A549 treated with GW870086 at 1 μM for 4 hours (cell line): ENCODE measurements at places on chromosomes 4 and X. TPM values are rescaled to one million over a fixed set of nuclear protein-coding genes. Genes with fewer than 3 reads are reported as not detected.

Gene LDB2
- not detected in 5 replicates for total RNA-seq

Gene BEX3
- total RNA-seq: 230 to 272 TPM (median 244 TPM) in 5 replicates

Gene STS
- 1.5 to 2.1 TPM (median 2.0 TPM) in 5 replicates for total RNA-seq

Gene NHS
- total RNA-seq: 1.7 to 3.2 TPM (median 2.4 TPM) in 5 replicates

Gene DOK7
- total RNA-seq: 0.27 to 1.1 TPM (median 0.44 TPM) in 5 replicates

Gene LGI2
- 0.06 to 0.25 TPM (median 0.10 TPM) in 5 replicates for total RNA-seq

Gene PHKA1
- 22.3 to 28.5 TPM (median 25.2 TPM) in 5 replicates for total RNA-seq

Gene PPP1R2C
- not detected in 5 replicates for total RNA-seq

Gene AFF1
- 7.4 to 12.2 TPM (median 11.5 TPM) in 5 replicates for total RNA-seq

Gene UGT2B15
- total RNA-seq: 0.06 to 0.17 TPM (median 0.09 TPM) in 3 of 5 replicates, not detected in the others

Gene GPR82
- total RNA-seq: not detected in 5 replicates

Gene ANK2
- 0.72 to 1.2 TPM (median 0.82 TPM) in 5 replicates for total RNA-seq

Gene CXCL8
- 6.7 to 11.2 TPM (median 8.1 TPM) in 5 replicates for total RNA-seq

Gene USP9X
- total RNA-seq: 26.7 to 31.0 TPM (median 29.9 TPM) in 5 replicates

Gene CXCL1
- 8.2 to 9.5 TPM (median 9.2 TPM) in 5 replicates for total RNA-seq

Gene PABPC5
- total RNA-seq: 0.08 TPM in 1 of 5 replicates, not detected in the others

Gene TRO
- total RNA-seq: 0.56 to 1.2 TPM (median 0.70 TPM) in 5 replicates

Gene DKK2
- not detected in 5 replicates for total RNA-seq

Gene ATP2B3
- total RNA-seq: 0.07 to 0.23 TPM (median 0.15 TPM) in 5 replicates

Gene CDKL5
- 2.3 to 5.7 TPM (median 5.1 TPM) in 5 replicates for total RNA-seq

Gene AFM
- total RNA-seq: not detected in 5 replicates

Gene ARR3
- total RNA-seq: not detected in 5 replicates

Gene TMEM255A
- total RNA-seq: 0.27 to 0.49 TPM (median 0.42 TPM) in 5 replicates

Gene PPBP
- 0.38 to 0.45 TPM in 2 of 5 replicates, not detected in the others for total RNA-seq

Gene ZNF711
- 0.53 to 1.0 TPM (median 0.80 TPM) in 5 replicates for total RNA-seq

Gene LDOC1
- 77.1 to 95.4 TPM (median 92.9 TPM) in 5 replicates for total RNA-seq

Gene AR
- total RNA-seq: 2.7 to 3.3 TPM (median 2.9 TPM) in 5 replicates

Gene CNOT6L
- 6.6 to 10.5 TPM (median 8.9 TPM) in 5 replicates for total RNA-seq

Gene FGF5
- 0.15 to 0.38 TPM (median 0.34 TPM) in 5 replicates for total RNA-seq

Gene ABLIM2
- total RNA-seq: 3.3 to 5.4 TPM (median 5.0 TPM) in 5 replicates

Gene TNIP3
- total RNA-seq: 0.16 to 0.50 TPM (median 0.45 TPM) in 4 of 5 replicates, not detected in the other

Gene SPIN3
- total RNA-seq: 5.2 to 7.1 TPM (median 6.2 TPM) in 5 replicates

Gene PAGE2B
- total RNA-seq: not detected in 5 replicates

Gene GEMIN8
- total RNA-seq: 7.5 to 12.2 TPM (median 10.2 TPM) in 5 replicates

Gene GDI1
- total RNA-seq: 89.4 to 105 TPM (median 103 TPM) in 5 replicates

Gene LPAR4
- total RNA-seq: not detected in 5 replicates

Gene AWAT2
- total RNA-seq: not detected in 5 replicates

Gene CXCL13
- not detected in 5 replicates for total RNA-seq

Gene GASK1B
- 0.26 to 0.67 TPM (median 0.34 TPM) in 5 replicates for total RNA-seq

Gene DGAT2L6
- not detected in 5 replicates for total RNA-seq

Gene FAM241A
- 0.54 to 0.91 TPM (median 0.90 TPM) in 5 replicates for total RNA-seq

Gene MID1
- total RNA-seq: 24.8 to 43.0 TPM (median 39.0 TPM) in 5 replicates

Gene STBD1
- 9.5 to 11.5 TPM (median 10.1 TPM) in 5 replicates for total RNA-seq

Gene CSN1S1
- not detected in 5 replicates for total RNA-seq

Gene AKAP4
- total RNA-seq: not detected in 5 replicates

Gene SLC26A1
- 0.14 to 0.27 TPM (median 0.23 TPM) in 5 replicates for total RNA-seq

Gene MAGEC2
- not detected in 5 replicates for total RNA-seq

Gene COL4A5
- total RNA-seq: 7.9 to 14.7 TPM (median 11.9 TPM) in 5 replicates

Gene RNF175
- not detected in 5 replicates for total RNA-seq

Gene POU4F2
- total RNA-seq: not detected in 5 replicates

Gene SPIN2A
- 0.11 to 0.22 TPM (median 0.13 TPM) in 4 of 5 replicates, not detected in the other for total RNA-seq

Gene SULT1B1
- 0.02 TPM in 2 of 5 replicates, not detected in the others for total RNA-seq
